ENCODE measurements at places on chromosomes 2 and 18.
A peak's percentile ranks its signal among the peaks of the same experiment; 100 is the strongest.

- no peak for DNase-seq
These were observed 370.5 kb upstream of the CHAC2 start for GRCh38 chr2:53397085-53397484.

DNA sequence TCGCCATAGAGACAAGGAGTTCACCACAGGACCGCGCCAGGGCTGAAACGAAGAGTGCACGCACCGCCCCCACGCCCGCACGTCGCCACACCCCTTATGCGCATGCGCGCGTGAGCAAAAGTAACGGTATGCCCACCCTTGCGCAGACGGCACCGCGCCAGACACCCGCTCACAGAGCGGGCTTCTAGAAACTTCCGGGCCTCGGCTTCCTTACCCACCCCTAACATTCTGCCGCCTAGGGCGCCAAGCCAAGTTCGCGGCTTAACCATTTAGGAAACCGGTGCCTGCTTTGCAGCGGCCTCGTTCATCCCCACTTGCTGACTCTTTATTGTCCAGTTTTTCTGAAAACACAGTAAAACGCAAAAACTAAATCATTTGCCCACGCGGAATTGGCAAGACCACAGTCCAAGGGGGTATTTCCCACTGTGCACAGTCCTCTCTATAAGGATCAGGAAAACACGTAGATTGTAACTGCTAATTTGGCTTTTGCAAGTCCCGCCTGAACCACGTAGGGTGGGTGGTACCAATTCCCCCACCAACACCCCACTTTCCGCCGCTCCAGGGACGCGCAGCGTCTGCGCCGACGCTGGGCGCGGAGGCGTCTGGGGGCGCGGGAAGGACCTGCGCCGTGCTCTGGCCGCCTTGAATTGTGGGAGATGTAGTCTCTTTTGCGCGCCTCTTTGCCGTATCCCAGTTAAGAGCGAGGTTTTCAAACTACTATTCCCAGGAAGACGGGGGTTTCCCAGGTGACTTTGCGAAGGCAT lies at the start of the genes FBXO15 and TIMM21:
TSS of gene FBXO15 (minus strand) at position 56 of the 764 bp plus-strand sequence. CDS start at position 7, 49 bp downstream.
TSS of gene TIMM21 (plus strand) at position 745 of the 764 bp plus-strand sequence. CDS start 286 bp downstream, outside the sequence.
- DNase-seq: peak; percentile 92

- DNase-seq: no peak
These were observed 46.6 kb upstream of the AMMECR1L start for GRCh38 chr2:127932199-127932876.

GRCh38 chr2:222399038-222399783 lies 25.1 kb upstream of the SGPP2 start:
- DNase-seq: no peak

GRCh38 chr2:128455721-128456050 lies 137.0 kb upstream of the HS6ST1 start:
- DNase-seq: no peak

- DNase-seq: no peak
These were observed 7.6 kb downstream of the TBR1 start for GRCh38 chr2:161423421-161424393.

- DNase-seq: no peak
These were observed 416.1 kb downstream of the ARHGAP15 start for GRCh38 chr2:143545059-143545948.

DNA sequence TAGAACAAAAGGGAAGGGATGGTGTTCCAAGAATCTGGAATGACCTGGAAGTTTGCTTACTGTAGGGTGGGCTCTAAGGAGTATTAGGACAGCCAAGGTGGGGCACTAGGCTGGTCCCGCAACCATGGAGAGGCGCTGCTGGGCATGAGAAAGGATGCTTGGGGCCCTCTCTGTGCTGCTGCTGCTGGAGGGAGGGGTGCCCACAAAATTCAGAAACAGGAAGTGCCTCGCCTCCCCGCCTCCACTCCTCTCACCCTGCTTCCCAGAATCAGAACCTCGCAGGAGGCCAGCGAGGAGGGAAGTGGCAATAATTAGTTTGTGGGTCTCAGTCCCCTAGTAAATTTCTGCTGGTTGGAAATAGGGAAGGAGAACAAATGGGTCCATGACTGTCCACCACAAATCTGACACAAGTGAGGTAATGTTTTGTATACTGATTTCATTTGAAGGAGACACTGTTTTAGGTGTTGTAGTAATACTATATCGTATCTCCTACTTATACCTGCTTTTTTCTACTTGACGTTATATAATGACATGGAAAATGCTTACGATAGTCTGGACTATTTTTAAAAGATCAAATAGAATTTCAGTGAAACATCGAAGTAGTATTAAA lies 7.9 kb upstream of the PDCL3 start:
- peak; percentile 36 for DNase-seq

DNA sequence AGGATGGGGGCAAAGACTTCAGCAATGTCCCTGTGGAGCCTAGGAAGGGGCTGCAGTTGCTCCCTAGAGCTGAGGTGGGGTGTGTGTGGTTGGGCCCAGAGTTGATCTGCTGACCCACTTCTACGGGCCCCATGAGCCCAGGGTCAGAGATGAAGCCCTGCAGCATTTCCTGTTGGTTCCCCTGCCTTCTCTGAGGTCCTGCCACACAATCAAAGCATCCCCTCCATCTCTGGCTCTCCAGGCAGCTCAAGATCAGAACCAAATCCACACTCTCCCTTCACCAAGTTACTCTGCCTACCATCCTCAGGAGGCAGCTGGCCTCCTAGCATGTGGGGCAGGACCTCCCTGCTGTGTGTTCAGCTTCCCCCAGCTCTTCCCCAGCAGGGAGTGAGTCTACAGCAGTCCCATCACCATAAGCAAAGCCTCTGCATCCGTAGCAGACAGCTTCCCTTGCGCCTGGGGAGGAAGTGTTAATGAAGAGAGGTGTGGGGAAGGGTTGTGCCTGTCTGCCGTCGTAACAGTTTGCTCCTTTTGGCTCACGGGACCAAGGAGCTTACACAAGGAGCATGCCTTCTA lies 26.9 kb downstream of the TMEM247 start:
- no peak for DNase-seq

GRCh38 chr18:27033722-27034121 lies 151.4 kb downstream of the CHST9 start:
- DNase-seq: no peak

GRCh38 chr2:197435598-197436420 lies 981 bp upstream of the SF3B1 start:
- DNase-seq: no peak

DNA sequence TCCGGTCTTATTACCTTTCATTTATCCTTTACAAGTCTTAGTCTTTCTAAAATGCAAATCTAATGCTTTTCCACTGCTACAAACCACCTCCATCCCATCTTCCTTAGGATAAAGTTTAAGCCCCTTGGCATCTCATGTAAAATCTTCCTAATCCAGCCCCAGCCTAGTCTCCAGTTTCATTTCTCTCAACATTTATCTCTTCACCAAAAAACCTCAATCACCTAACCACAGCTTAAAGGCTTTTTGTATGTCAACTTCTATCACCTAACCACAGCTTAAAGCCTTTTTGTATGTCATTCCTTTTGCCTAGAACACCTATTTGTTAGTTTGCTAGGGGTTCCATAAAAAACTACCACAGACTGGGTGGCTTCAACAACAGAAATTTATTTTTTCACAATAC lies 4.2 kb downstream of the TRAK2 start:
- DNase-seq: no peak

Measured in stimulated activated CD4-positive, alpha-beta T cell treated with anti-CD3 and anti-CD28 coated beads, Interleukin-2, amount 100 ng/mL, for 4 hours (primary cell).